ENCODE measurements at places on chromosomes 12 and 14. TPM values are rescaled to one million over a fixed set of nuclear protein-coding genes. Genes with fewer than 3 reads are reported as not detected.

DNA sequence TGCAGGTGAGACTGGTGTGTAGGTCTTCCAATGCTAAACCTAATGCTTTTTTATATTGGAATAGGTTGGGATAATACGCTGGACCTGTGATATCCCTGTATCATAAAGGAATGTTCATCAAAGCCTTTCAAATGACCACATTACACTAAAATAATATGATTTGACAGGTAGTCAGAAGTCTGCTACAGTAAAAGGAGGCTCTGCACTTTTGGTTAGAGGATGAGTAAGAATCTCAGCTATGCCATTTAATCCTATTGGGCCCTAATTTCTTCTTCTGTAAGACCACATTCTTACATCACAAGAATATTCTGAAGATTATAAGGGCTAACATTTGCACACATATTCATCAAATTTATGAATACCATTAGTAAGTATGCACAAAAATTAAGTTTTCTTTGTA is 250.5 kb upstream of the FLRT2 start:
- no peak overlapping the region for H3K4me3 ChIP-seq
- DNase-seq: no peak

DNA sequence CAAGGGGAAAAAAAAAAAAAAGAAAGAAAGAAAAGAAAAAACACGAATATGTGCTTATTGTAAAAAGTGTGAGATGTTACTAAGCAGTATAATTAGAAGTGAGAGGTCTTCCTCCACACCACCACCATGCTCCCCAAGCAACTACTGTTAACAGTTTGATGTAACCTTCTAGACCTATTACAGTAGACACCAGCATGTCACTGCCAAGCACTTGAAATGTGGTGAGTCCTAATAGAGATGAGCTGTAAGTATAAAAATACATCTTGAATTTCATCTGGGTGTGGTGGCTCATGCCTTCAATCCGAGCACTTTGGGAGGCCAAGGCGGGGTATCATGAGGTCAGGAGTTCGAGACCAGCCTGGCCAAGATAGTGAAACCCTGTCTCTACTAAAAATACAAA is 8.1 kb upstream of the SNRNP35 start:
- no peak overlapping the region for H3K4me3 ChIP-seq
- no peak overlapping the region for H3K27ac ChIP-seq
- DNase-seq: no peak
- H3K4me1 ChIP-seq: peaks cover 13% of the 10 kb centered on the region
- H3K27me3 ChIP-seq: no peaks in the 10 kb centered on the region

GRCh38 chr12:117344716-117345115 is 16.7 kb downstream of the NOS1 start:
- no peak for DNase-seq
- no peaks in the 10 kb centered on the region for H3K27me3 ChIP-seq
- no peaks in the 10 kb centered on the region for H3K4me1 ChIP-seq
- H3K4me3 ChIP-seq: no peak overlapping the region
- H3K27ac ChIP-seq: no peak overlapping the region

The RNASE2 gene
- total RNA-seq: 2.1 TPM

The LRP1-AS gene
- total RNA-seq: not detected

The NACA gene
- total RNA-seq: 1,536 TPM

DNA sequence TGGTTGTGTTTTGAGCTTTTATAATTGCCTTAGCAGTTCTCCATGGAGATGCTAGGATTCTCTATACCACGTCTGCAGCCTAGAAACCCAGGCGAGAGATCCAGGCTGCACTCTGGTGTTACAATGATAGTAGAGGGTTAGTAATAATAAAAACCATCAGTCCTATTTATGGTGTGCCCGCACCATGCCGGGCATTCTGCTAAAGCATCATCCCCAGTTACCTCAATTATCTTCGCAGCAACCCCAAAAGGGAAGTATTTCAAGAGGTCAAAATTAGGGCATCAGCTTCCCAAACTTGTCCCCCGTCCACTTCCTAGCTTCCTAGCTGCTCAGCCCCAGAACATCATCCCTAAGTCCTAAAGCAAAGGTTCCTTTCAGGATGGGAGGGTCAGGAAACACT is 3.2 kb downstream of the SYNE3 start:
- peaks cover 4% of the 10 kb centered on the region for H3K27me3 ChIP-seq
- no peaks in the 10 kb centered on the region for H3K36me3 ChIP-seq
- no peak overlapping the region for H3K27ac ChIP-seq
- no peaks in the 10 kb centered on the region for H3K4me1 ChIP-seq
- H3K4me3 ChIP-seq: no peak overlapping the region
- no peak for DNase-seq

The PWP1 gene
- 88.9 TPM for total RNA-seq

DNA sequence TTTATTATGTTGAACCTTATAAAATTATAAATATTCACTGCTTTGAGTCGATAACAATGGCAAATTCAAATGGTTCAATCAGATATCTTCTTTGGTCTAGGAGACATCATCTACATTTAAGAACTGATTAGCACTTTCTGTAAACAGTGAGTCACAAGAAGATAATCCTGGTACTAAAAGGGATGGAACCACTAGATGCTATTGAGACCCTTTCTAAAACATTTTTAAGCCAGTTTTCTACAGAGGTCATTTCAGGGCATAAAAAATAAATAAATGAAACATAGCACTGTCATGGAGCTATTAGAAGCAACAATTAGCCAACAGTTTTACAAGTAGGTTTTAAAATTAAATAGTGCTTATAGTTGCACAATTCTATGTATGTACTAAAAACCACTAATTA is 212.2 kb downstream of the DUSP6 start:
- no peaks in the 10 kb centered on the region for H3K27me3 ChIP-seq
- DNase-seq: no peak
- no peaks in the 10 kb centered on the region for H3K36me3 ChIP-seq
- no peaks in the 10 kb centered on the region for H3K4me1 ChIP-seq

- no peak overlapping the region for H3K4me3 ChIP-seq
- H3K36me3 ChIP-seq: no peaks in the 10 kb centered on the region
- no peak overlapping the region for H3K27ac ChIP-seq
- H3K4me1 ChIP-seq: no peaks in the 10 kb centered on the region
- no peaks in the 10 kb centered on the region for H3K27me3 ChIP-seq
Measured at GRCh38 chr14:71240866-71241520, 333.7 kb downstream of the PCNX1 start.

The HOXC12 gene
- total RNA-seq: not detected

- no peak overlapping the region for H3K4me3 ChIP-seq
- H3K27ac ChIP-seq: no peak overlapping the region
- H3K4me1 ChIP-seq: peaks cover 3% of the 10 kb centered on the region
Measured at GRCh38 chr14:87059060-87059839, 933.7 kb downstream of the GALC start.

The FAM90A1 gene
- total RNA-seq: not detected

DNA sequence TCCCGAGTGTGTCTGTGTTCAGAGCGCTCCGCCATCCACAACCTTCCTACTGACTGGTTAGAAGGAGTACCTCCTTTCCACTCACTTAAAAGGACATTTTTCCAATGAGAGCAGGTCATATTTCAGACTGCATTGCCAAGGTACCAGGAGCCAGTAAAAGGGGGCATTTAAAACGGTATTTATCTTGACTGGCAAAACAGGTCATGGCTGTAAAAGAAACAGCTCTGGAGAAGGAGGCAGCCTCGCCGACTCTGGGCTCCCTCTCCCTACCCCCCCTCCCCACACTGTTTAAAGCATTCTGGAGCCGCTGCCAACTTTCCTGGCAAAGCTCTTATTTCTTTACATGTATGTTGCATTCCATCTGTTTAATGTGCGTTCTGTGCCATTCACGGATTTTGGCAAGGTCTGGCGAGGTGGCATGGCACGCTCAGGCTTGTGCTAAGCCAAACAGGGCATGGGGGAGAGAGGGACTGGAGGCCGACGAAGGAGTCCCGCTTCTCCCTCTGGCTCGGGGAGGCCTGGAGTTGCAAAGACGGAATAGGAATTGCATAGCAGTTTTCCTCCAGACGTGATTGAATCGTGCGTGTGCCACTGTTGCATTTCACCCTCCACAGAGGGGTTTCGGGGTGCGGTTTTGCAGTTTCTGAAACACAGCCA is 41.2 kb upstream of the MED13L start:
- H3K36me3 ChIP-seq: no peaks in the 10 kb centered on the region
- H3K4me1 ChIP-seq: peaks cover 33% of the 10 kb centered on the region
- peak overlapping the region; percentile 82 for H3K27ac ChIP-seq
- DNase-seq: peak; percentile 71
- no peaks in the 10 kb centered on the region for H3K27me3 ChIP-seq
- peak overlapping the region; percentile 16 for H3K4me3 ChIP-seq

The MYH6 gene
- total RNA-seq: not detected

The CD4 gene
- total RNA-seq: 11.8 TPM

The CRIP2 gene
- total RNA-seq: 64.2 TPM

- no peaks in the 10 kb centered on the region for H3K4me1 ChIP-seq
- no peak overlapping the region for H3K4me3 ChIP-seq
- no peak for DNase-seq
- no peaks in the 10 kb centered on the region for H3K27me3 ChIP-seq
- H3K36me3 ChIP-seq: no peaks in the 10 kb centered on the region
- no peak overlapping the region for H3K27ac ChIP-seq
Measured at GRCh38 chr12:130770413-130771028, 54.4 kb upstream of the RIMBP2 start.

The ARID4A gene
- total RNA-seq: 31.9 TPM

GRCh38 chr12:94769047-94769420 is 118.7 kb upstream of the TMCC3 start:
- H3K27ac ChIP-seq: no peak overlapping the region
- H3K4me3 ChIP-seq: no peak overlapping the region
- H3K27me3 ChIP-seq: no peaks in the 10 kb centered on the region
- no peak for DNase-seq
- no peaks in the 10 kb centered on the region for H3K4me1 ChIP-seq
- H3K36me3 ChIP-seq: no peaks in the 10 kb centered on the region

DNA sequence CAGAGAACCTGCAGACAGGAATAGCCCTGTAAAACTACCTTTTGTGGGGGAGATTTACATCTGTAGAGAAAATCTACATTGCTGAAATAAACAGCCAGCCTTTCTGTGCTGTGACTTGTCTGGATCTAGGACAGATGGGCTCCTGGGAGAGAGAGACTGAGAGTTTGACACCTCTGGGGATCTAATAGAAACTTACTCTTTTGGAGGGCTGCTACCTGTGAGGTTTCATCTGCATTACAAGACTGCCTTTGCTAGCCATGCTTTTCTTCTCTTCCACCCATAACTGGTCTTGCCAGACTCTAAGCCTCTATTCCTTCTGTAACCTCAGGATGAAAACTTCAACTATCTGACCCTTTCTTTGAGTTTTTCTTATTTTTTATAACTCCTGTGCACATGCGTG is 452.6 kb downstream of the ZFP36L1 start:
- H3K27me3 ChIP-seq: no peaks in the 10 kb centered on the region
- DNase-seq: no peak
- no peak overlapping the region for H3K4me3 ChIP-seq
- H3K36me3 ChIP-seq: no peaks in the 10 kb centered on the region

- H3K27me3 ChIP-seq: no peaks in the 10 kb centered on the region
- no peak overlapping the region for H3K27ac ChIP-seq
- no peak overlapping the region for H3K4me3 ChIP-seq
- no peaks in the 10 kb centered on the region for H3K4me1 ChIP-seq
- no peak for DNase-seq
Measured at GRCh38 chr12:53560912-53561589, 53.8 kb upstream of the NPFF start.

GRCh38 chr14:102195446-102195845 is 55.7 kb downstream of the WDR20 start:
- no peaks in the 10 kb centered on the region for H3K36me3 ChIP-seq
- no peak overlapping the region for H3K4me3 ChIP-seq
- no peak for DNase-seq
- no peaks in the 10 kb centered on the region for H3K4me1 ChIP-seq

DNA sequence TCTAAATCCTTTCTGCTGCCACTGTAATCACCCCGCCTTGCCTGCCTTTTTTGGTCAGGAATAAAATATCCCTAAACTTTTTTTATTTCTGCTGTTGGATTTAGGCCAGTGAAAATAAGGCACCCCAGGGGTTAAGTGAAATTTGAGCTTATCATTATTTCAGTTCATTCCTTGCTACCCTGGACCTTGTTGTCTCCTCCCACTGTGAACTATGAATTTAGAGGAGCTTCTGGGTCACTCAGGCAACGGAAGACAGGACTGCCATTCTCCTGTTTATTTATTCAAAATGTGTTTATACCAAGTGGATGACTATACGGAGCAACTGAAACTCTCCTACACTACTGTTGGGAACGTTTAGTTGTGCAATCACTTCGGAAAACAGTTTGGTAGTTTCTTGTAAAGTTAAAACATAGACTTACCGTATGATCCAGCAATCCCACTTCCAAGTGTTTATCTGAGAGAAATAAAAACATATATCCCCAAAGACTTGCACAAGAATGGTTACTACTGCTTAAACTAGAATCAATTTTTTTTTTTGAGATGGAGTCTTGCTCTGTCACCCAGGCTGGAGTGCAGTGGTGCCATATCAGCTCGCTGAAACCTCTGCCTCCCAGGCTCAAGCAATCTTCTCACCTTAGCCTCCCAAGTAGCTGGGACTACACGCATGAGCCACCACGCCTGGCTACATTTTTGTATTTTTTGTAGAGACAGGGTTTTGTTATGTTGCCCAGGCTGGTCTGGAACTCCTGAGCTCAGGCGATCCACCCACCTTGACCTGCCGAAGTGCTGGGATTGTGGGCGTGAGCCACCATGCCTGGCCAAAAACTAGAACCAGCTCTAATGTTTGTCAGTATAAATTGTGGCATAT is 2.3 kb upstream of the TRAFD1 start:
- no peaks in the 10 kb centered on the region for H3K36me3 ChIP-seq
- H3K27me3 ChIP-seq: no peaks in the 10 kb centered on the region
- H3K4me1 ChIP-seq: peaks cover 40% of the 10 kb centered on the region

DNA sequence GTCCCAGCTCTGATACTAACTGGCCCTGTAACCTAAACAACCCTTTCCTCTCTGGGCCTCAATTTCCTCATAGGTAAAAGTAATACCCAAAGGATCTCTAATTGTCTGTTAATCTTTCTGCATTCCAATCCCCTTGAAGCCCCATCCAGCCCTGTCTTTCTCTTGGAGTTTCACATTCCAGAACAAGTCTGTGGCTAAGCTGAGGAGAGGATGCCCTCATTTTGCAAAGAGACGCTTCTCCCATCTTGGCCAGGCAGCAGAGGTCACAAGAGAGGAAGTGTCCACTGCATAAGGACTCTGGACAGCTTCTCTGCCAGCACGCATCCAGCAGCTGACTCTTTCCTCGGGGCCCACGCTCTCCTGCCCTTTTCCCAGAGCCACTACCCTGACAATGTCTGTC is 263.4 kb upstream of the FKBP4 start:
- H3K4me1 ChIP-seq: no peaks in the 10 kb centered on the region
- no peak for DNase-seq
- no peaks in the 10 kb centered on the region for H3K36me3 ChIP-seq
- H3K4me3 ChIP-seq: no peak overlapping the region
- no peaks in the 10 kb centered on the region for H3K27me3 ChIP-seq
- no peak overlapping the region for H3K27ac ChIP-seq

The P2RX7 gene
- total RNA-seq: 8.0 TPM

The PPP1R3E gene
- total RNA-seq: 10.7 TPM

All from sigmoid colon (tissue), 7 donors.